Activated T-cell treated with anti-CD3 and anti-CD28 coated beads, Interleukin-2, amount 50 U/mL, for 48 hours (primary cell): ENCODE measurements at places on chromosomes 2 and 18.

DNA sequence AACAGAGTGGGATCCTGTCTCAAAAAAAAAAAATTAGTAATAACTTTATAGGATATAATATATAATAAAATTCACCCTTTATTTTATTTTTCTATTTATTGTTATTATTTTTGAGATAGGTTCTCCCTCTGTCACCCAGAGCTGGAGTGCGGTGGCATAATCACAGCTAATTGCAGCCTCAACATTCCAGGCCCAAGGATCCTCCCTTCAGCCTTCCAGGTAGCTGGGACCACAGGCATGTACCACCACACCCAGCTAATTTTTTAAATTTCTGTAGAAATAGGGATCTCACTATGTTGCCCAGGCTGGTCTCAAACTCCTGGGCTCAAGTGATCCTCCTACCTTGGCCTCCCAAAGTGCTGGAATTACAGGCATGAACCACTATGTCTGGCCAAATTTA is 958 bp downstream of the C2orf92 start:
- no peak for DNase-seq

GRCh38 chr2:55761526-55761925 is 67.9 kb upstream of the PNPT1 start:
- no peak for DNase-seq

GRCh38 chr2:236616031-236616430 is 46.4 kb downstream of the ACKR3 start:
- DNase-seq: no peak

- DNase-seq: no peak
These were observed 66.0 kb upstream of the HDAC4 start for GRCh38 chr2:239466755-239467271.

DNA sequence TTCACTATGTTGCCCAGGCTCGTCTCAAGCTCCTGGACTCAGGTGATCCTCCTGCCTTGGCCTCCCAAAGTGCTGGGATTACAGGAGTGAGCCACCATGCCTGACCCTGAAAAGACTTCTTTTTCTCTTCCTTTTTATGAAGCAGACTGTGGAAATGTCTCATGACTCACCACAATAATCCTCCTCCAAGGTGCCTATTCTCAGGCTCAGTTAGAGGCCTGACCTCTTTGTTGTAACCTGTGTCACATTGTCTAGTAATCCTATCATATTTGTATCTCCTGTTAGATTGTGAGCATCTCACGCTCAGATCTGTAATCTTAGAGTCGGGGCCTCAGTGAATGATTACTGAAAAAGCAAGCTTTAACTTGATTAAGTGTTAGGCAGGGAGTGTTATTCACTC is 18.3 kb upstream of the TAF4B start:
- no peak for DNase-seq

- no peak for DNase-seq
These were observed at the start of gene TEX44 for GRCh38 chr2:231592636-231593145. TEX44 (plus strand) TSS chr2:231592864; CDS start chr2:231592952, 88 bp downstream.

DNA sequence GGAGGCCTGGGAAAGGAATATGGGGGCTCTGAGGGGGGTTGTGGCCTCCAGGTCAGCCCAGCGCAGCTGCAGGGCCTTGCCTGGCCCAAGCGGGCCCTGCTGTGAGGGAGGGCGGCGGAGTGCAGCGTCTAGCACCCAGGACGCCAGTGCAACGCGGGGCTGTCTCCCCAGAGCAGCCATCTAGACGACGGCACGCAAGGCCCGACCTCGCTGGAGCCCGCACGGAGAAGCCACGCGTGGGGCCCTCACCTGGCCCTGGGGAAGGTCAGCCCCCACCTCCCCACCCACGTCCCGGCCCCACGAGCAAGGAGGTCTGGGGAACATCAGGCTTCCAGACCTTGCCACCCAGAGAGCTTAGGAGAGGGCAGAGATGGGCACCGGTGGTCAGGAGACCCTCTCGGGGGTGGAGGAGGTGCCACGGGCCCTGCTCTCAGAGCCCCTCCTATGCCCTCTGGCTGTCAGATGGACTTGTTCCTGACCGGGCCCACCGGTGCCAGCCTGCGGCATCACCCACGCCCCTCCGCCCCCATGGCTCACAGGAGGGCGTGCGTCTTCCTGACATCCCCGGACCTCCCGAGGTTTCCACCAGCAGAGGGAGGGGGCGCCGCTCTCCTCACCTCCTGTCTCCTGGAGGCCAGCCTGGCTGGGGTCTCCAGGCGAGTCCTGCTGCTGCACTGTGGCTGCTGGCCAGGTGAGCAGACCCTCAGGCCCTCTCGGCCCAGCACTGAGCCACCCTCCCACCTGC is 17.0 kb downstream of the GPR35 start:
- no peak for DNase-seq

DNA sequence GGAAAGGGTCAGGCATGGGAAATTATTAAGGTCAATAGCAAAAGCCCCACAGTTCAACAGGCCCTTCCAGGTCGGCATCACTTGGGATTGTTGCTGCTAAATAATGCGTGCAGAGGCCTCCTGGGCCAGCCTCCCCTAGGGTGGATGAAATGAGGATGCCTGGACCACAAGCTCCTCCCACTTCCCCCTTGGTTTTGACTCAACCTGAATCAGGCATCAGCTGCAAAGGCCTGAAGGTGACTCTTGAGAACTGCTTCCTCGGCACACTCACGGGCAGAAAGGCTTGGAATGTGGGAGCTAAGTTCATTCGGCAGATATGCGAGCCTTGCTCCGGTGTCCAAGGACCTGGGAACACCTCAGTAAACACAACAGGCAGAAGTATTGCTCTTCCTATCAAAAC is 69.3 kb downstream of the MBP start:
- DNase-seq: peak; percentile 86

DNA sequence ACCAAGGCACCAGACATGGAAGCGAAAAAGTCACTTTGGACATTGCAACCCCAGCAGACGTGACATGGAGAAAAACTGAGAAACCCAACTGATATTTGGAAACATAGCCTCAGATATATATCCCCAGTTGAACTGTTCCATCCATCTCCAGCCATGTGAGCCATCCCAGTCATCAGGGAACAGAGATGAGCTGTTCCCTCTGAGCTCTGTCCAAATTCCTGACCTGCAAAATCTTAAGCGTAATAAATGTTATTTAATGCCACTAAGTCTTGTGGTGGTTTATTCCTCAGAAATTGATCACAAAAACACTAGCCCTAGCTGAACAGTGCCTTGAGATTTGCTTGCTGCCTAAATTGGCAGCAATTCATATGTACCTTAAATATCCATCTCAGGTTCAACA is 182.8 kb downstream of the NRP2 start:
- no peak for DNase-seq

- DNase-seq: peak; percentile 83
These were observed 46.9 kb downstream of the DNMT3A start for GRCh38 chr2:25294573-25295462.

- no peak for DNase-seq
These were observed 9.2 kb upstream of the LRPPRC start for GRCh38 chr2:44004735-44005602.

DNA sequence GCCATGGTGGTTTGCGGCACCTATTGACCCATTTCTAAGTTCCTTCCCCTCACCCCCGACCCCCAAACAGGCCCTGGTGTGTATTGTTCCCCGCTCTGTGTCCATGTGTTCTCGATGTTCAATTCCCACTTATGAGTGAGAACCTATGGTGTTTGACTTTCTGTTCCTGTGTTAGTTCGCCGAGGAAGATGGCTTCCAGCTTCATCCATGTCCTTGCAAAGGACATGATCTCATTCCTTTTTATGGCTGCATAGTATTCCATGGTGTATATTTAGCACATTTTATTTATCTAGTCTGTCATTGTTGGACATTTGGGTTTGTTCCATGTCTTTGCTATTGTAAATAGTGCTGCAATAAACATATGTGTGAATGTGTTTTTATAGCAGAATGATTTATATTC is 183.6 kb downstream of the GBX2 start:
- no peak for DNase-seq

GRCh38 chr2:42051543-42052235 is 3.9 kb downstream of the PKDCC start:
- no peak for DNase-seq

DNA sequence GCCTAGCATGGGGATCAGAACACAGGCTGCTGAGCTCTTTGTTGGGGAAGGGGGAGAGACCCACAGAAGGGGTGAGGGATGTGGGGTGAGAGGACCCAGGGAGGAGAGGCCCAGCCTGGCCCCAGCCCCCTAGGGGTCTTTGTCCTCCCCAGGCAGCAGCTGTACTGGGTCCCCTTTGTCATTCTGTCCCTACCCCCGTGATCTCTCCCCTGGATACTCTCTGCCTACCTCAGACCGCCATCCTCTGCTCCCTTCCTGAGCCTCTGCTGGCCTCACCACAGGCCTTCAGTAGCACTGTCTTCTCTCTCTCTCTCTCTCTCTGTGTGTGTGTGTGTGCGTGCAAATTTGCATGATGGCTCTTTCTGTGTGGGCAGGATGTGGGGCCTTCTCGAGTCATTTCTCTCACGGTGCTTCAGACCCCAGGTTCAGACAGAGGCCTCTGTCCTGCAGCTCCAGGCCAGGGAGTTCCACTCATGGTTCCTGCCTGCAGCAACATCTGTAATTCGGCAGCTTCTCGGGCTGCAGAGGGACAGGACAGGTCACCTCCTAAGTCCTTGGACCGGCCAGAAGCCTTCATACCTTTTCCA is 1.4 kb downstream of the PSD4 start:
- DNase-seq: peak; percentile 79

GRCh38 chr2:15788830-15789229 is 151.5 kb upstream of the MYCN start:
- DNase-seq: no peak

DNA sequence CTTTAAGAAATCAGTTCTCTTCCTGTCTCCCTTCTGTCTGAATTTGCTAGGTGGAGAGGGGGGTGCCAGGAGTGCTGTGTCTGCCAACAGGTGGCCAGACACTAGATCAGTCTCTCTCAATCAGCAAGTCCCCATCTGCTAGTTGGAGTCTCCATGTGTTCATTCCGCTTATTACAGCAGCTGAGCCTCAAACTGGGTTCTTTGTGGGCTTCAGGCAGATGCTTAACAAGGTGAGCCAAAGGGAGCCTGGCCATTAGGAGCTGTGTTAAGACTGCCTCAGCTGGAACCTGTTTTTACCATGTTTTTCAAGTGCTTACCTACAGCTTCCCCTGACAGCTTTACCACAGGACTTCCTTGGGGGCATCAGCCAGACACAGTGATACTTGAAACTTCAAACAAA is 401.9 kb downstream of the LRP1B start:
- DNase-seq: no peak

DNA sequence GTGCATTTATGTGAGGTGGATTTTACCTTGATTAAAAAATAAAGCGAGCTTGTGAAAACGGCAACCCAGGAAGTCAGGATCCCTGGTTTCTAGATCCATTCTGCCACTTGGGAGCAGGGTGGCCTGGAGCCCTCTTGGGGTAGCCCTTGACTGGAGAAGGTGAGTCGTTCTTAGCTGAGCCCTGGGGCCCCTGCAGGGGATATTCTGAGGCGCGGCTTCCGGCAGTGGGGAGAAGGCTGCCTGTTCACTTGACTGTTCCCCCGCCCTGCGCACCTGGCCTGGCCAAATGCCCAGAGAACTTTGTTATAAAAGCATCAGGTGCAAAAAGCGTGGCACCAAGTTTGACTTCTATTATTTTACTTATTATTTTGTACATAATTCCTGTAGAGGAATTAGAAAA is 221.9 kb downstream of the DYSF start:
- peak; percentile 10 for DNase-seq

DNA sequence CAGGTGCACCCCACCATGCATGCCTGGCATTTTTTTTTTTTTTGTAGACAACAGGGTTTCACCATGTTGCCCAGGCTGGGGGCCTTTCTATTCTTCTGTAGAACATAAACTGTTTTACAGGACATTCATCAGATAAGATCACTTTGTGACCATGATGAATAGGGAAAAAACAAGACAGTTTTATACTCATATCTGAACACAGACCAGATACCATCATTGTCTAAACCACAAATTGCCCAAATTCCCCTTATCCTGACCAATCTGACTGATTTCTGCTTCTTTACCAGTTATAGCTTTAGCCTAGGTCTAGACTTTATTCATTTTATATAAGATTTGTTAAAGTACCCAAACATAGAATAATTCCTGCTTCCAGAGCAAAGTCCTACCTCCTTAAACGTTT is 1699.3 kb upstream of the TMEFF2 start:
- DNase-seq: no peak

DNA sequence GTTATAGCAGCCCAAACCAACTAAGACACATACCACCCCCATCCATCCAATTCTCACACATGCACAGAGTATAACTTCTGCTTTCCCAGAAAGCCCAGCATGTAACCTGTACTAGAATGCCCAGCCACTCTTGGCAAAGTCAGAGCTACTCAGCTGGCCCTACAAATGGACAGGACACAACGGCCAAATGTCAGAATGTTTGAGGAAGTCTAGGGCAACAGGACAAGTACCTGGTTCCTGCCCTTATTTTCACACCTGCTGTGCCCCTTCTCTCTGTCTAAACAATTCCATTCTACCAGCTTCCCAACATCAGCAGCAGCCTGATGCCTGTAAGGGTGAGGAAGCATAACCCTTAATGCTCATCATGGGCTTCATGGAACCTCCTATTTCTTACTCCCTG is 15.1 kb upstream of the BZW1 start:
- no peak for DNase-seq

DNA sequence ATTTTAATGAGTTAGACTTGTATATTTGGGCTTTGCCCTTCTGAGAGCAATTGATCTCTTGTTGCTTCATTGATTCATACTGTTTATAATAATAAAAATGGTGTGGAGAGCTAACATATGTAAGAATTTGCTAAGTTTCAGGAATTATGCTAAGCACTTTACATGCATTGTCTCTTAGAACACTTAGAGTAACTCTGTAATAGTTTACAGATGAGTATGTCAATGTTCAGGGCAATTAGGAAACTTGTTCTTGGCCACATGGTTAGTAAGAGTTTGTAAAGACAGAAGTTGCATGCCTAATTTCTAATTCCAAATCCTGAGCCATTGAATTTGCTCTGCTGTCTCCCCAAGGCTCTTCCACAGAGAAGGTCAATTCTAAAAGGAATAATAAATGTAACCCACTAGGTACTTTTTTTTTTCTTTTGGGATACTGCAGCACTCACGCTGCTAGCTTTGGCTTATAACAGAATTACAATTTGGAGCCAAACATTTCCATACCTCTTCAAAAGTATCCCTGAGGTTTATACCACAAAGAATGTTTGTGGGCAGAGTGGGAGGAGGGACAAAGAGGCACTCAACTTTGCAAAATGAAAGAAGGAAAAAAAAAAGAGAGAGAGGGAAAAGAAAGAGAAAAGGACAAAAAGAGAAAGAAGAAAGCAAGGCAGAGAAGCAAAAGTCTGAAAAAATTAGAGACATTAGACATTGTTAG is 232.4 kb downstream of the CALCRL start:
- DNase-seq: no peak

DNA sequence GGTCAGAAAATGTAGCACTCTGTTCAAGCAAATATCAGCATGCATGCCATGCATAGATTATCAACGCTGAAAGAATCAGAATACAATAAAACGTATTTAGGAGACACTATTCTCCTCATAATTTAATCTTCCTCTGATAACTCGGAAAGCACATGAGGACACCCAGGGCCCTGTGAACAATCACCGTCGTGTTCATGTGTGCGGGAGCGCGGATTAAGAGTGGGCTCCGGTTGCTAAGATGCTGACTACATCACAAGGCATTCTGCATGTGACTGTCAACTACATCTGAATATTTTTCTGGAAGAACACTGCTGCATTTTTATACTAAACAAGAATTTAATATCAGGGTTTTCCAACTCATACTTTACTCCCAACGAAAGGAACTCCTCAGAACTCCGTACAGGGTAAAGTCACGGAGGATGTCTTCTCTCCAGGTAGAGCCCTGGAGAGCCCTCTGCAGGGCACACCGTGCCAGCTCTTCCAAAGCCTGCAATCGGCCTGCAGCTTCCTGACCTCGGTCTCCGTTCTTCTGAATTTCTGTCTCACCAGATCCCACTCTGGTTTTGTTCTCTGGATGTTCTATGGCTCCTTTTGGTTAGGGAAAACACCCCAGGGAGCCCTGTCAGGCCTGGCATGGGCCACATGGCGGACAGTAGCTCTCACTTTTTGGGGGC is 59.6 kb downstream of the ZNF516 start:
- no peak for DNase-seq
